Stimulated activated CD8-positive, alpha-beta memory T cell treated with anti-CD3 and anti-CD28 coated beads, Interleukin-2, amount 100 ng/mL, for 48 hours (primary cell): ENCODE measurements at places on chromosomes 5 and 9.
A peak's percentile ranks its signal among the peaks of the same experiment; 100 is the strongest.

DNA sequence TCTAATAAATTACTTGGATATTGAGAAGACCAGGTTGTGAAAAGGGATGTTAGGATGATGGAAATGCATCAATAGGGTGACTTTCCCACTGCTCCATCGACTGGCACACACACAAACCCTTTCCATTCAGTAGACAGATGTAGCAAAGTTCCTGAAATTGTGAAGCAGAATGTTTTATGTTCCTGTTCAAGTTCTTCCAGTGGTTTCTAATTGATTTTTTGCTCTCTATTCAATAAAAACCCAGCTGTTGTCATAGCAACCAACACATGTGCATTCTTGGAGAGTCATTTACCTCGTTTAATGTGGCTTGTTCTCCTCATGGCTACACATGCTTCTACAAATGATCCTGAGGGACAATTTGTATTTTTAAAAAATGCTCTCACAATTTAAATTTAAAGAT lies 244.6 kb downstream of the RAB3C start:
- DNase-seq, result no peak

GRCh38 chr5:59648949-59649921 lies 244.3 kb downstream of the PDE4D start:
- no peak for DNase-seq

GRCh38 chr5:159286420-159287035 lies 23.4 kb downstream of the UBLCP1 start:
- DNase-seq, result no peak

- DNase-seq, result no peak
Measured at GRCh38 chr5:38846379-38847011, 683 bp downstream of the OSMR start.

DNA sequence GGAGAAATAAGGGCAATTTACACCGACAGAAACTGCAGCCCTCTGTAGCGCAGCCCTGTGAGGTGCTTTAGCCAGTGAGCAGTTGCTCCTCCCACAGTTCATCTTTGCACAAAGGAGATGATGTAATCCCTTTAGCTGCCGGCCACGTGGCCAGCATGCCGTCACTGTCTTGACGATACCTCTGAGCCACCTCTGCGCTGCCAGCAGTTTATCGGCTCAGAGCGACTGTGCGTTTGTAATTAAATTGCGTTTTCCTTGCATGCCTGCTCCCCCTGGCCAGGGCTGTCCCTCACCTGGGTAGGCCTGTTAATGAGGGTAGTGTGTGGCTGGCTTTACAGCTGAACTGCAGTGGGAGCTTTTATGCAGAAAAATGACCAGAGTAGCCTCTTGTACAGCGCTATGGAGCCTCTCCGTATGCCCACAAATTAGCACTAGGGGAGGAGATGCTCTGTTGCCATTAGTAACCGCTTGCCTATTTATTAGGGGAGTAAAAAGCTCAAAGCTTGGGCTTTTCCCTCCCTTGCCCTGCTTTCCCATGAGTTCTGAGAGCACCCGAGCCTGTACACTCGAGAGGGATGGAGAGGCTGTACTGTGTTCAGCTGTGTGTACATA lies 107.0 kb downstream of the TRIO start:
- DNase-seq, result no peak

- DNase-seq, result no peak
Measured at GRCh38 chr5:130316971-130317680, 412.9 kb downstream of the CHSY3 start.

- no peak for DNase-seq
Measured at GRCh38 chr5:153099328-153099727, 391.1 kb upstream of the GRIA1 start.

GRCh38 chr5:171426266-171426665 lies 6.8 kb downstream of the FGF18 start:
- DNase-seq, result no peak

DNA sequence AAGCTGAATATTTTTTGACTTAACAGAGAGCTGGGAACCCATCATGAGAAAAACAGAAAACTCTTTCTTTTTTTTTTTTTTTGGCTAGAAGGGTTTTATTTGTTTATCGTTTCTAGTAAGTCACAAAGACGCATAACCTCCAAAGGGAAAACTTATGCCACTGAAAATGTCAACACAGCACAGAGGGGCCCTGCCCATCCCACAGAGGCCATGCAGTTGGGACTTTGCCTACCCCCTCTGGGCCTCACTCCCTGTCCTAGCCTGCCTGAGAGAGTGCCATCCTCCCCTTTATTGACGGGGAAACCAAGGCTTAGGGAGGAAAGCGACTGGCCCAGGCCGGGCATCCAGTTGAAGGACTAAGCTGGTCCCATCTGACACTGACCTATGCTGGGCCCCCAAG lies 74.7 kb downstream of the VAV2 start:
- DNase-seq, result no peak

GRCh38 chr9:4987961-4988421 lies 2.9 kb downstream of the JAK2 start:
- no peak for DNase-seq

DNA sequence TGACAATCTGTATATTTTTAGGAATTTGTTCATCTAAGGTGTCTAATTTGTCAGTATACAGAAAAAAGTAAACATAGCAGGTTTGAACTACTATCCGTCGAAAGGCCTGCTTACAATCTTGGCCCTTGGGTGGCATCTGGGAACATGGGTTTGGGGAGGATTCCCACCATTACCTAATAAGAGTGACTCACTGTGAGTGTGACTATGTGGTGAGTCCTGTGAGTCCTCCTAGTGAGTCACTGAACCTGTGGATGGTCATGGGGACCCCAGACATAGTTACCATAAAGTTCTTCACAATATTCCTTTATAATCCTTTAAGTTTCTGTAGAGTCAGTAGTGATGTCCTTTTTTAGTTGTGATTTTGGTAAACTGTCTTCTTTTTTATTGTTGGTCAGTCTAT lies 37.0 kb downstream of the RNF130 start:
- no peak for DNase-seq

DNA sequence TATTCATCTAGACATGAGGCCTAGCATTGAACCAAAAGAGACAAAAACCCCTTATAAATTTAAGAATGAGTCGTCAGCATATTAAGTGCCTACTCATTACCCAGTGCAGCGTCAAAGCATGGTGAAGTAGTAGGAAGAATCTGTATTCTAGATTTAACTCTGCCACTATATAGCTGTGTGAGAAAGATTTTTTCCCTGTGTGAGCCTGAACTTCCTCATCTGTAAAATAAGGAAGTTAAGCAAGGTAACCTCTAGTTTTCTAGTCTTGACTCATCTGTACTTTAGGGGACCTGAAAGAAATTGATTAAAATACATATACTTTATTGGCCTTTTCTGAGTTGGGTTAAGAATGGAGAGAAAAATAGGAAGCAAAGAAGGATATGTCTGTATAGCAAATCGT lies 82.1 kb upstream of the RUSC2 start:
- no peak for DNase-seq

- no peak for DNase-seq
Measured at GRCh38 chr9:115134941-115135340, 17.0 kb upstream of the TNC start.

DNA sequence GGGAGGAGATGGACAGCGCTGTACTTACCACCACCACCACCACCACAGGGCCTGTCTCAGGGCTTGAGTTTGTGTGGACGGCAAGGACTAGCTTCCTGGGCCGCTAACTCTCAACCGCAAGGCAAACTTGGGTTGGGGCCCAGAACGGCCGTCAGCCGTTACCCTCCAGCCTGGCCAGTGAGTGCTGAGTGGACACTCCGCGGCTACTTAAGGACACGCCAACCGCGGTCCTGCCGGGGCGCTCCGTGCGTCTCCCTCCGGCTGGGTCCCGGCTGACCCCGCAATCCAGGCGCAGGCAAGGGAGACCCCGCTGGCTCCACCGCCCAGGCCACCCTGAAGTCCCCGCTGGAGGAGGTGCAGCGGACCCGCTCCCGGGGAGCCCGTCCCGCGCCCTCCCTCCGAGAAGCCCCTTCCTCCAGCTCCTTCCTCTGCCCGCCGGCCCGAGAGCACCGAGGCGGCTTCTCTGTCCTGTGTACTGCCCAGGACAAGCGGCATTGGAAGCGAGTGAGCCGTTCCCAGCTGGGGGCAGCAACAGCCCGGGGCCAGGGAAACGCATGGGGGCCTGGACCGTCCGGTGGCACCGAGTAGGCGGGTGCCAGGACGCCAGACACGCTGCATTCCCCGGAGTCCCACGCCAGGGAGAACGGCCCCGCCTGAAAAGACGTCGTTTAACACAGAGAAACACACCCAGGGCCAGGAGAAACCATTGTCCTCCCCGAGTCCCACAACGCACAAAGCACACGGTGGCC lies 46.6 kb downstream of the HABP4 start:
- no peak for DNase-seq

DNA sequence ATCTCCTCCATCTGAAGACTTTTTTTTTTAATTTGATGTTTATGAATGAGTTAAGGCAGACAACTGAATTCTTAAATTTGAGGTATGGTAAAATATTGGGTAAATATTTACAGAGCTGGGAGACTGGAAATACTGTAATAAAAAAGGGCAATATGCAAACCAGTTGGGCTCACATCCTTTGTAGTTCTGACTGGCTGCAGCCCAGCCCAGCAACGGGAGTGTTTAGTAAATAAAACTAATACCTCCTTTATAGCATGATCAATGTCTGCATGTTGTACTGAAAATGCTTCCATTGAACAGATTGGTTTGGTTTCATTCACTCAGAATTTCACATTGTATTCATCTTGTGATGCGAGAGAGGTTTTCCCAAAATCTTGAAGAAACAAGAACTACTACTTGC lies 365.0 kb downstream of the DMRT2 start:
- no peak for DNase-seq

- no peak for DNase-seq
Measured at GRCh38 chr9:1276474-1276873, 226.3 kb downstream of the DMRT2 start.

GRCh38 chr9:94867842-94868312 lies 141.4 kb downstream of the AOPEP start:
- DNase-seq, result no peak

DNA sequence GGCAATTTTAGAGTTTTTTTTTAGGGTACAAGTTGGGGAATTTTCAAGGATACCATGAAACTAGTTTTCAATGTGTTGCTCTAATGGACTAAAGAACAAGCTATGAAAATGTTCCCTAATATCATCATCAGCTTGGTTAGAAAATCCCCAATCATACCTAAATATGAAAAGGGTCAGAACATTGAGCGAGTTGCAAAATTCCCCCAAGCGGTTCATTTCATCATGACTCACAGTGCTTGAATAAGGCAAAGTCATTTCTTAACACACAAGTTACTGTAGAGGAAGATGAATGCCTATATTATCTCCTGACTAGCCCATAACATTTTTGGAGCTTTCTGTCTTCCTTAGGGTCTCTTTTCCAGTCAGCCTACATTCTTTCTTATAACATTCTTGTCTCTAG lies 62.7 kb downstream of the ST8SIA4 start:
- DNase-seq, result no peak

DNA sequence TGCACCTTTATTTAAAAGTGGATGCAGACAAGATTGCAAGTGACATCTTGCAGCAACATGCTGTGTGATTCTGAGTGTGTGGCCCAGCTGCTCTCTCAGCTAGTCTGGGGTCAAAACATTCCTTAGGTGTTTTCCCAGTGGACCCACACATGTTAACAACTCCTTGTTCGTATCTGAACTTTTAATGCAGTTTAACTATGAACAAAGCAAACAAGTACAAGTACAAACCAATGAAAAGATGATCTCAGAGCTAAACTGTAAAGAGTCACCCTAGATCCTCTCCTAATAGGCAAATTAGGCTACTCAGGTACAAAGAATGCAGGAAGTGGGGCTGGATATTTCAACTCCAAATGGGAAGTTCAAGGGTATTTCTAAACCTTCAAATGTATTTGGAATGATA lies 108.4 kb downstream of the ENTREP1 start:
- no peak for DNase-seq

DNA sequence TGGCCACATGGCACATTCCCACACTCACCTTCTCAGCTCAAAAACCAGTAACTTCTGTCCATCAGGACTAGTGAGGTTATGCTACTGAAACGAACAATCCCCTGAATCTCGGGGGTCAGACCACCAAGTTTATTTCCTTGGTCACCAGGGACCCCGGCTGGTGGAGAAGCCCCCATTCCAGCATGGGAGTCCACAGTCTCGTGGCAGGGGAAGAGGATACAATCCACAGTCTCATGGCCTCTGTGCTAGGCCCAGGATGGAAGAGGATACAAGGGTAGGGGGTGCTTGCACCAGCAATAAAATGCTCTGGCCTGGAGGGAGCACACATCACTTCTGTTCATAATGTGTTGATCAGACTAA lies 7.4 kb upstream of the CARD19 start:
- no peak for DNase-seq

DNA sequence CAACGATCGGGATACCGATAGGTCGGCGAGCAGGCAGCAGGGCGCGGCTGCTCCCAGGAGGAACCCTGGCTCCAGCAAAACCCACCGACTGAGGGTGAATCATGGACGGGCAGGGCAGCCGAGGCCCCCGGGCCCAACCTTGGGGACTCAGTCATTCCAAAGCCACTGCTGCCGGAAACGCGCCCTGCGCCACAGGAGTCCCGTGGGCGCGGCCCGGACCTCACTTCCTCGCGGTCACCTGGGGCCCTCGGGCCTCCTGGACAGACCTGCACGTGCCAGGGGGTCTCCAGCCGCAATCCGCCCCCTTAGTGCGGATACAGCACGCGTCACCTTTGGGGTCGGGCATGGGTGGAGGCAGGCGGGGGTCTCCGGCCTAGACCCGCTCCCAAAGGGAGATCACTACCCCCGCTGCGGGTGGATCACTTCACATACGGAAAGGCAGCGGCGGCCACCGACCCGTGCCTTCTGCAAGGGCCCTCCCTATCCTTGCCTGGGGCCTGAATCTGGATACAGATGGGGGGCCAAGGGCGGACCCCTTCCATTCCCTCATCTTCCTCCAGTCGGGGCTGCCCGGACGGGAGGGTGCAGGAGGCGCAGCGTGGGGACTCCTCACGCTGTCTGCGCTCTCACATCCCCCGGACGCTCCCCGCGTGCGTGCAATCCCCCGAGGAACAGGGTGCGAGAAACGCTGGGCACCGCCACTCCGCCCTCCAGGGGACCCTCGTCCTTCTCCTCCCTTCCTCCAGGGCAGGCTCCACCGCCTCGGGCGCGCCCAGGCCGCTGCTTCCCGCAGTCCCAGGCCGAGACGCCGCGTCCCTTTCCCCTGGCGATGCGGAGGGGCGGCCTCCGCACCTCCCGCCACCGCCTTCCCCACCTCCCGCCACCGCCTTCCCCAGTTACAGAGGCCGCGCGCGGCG lies 586 bp downstream of the TXN start:
- DNase-seq, result peak; percentile 57

- DNase-seq, result no peak
Measured at GRCh38 chr5:159519365-159519764, 189.1 kb upstream of the IL12B start.

GRCh38 chr5:174567506-174568141 lies 156.8 kb upstream of the MSX2 start:
- no peak for DNase-seq
